ENCODE measurements at places on chromosomes 12 and 14. TPM values are rescaled to one million over a fixed set of nuclear protein-coding genes. Genes with fewer than 3 reads are reported as not detected.
A peak's percentile ranks its signal among the peaks of the same experiment; 100 is the strongest.

GRCh38 chr14:20802341-20803084 lies at the start of gene RNASE1:
RNASE1 (minus strand) TSS chr14:20802844; CDS start chr14:20802068, 776 bp downstream.
- DNase-seq, result peak; percentile 75

- DNase-seq, result no peak
These were observed 13.3 kb downstream of the C12orf75 start for GRCh38 chr12:105343836-105344235.

GRCh38 chr14:34857689-34858449 lies 17.3 kb downstream of the BAZ1A start:
- no peak for DNase-seq

DNA sequence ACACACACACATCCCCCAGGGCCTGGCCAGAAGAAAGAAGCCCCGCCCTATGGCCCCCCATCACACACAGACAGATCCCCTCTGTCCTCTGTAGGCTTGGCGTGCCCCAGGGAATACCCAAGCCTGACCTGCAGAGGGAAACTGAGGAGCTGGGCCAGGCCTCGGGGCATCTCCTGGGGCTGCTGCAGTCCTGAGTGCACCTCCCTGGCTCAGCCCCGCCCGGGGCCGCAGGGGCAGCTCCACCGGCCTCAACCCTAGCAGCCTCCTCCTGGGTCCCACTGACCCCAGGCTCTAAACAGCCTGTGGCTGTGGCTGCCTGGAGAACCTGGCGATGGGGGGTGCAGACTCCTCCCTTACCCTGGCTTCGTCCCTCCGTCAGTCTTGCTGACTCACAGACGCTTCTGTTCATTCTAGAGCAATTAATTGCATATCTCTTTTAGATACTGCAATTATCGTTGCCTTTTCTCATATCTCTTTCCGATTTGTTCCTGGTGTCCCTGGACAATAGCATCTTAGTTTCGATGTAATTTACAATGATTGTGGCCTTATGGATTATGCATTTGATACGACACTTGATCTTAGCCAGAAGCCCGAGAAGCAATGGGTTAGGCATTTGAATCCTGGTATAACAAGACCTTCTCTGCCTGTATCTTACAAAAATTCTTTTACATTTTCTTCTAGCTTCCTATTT lies 45.8 kb upstream of the EIF5 start:
- no peak for DNase-seq

DNA sequence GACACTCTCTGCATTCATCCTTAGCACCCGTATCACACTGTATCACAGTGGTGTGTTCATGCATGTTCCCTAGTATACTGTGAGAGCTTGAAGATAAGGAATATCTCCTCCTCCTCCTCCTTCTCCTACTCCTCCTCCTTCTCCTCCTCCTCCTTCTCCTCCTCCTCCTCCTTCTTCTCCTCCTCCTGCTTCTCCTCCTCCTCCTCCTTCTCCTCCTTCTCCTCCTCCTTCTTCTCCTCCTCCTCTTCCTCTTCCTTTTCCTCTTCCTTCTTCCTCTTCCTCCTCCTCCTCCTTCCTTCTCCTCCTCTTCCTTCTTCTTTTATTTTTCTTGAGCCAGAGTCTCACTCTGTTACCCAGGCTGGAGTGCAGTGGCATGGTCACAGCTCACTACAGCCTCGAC lies 27.1 kb downstream of the DAO start:
- no peak for DNase-seq

DNA sequence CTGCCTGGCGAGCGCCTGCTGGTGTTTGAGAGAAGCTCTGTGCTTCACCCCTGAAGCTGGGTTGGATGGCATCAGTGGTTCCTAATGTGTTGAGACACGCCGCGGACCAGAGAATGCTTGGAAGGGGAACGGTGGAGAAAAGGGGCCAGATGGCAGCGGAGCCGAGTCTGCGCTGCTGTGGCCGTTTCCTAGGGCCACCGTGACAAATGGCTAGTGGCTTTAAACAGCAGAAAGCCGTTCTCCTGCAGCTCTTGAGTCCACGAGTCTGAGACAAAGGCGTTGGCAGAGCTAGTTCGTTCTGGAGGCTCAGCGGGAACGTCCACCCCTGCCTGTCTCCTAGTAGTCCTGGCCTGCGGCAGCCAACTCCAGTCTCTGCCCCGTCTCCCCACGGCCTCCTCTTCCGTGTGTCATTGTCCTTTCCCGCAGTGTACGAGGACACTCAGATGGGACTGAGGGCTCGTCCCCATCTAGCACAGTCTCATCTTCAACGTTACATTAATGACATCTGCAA lies 103.6 kb downstream of the ADGRD1 start:
- DNase-seq, result no peak

GRCh38 chr12:108821407-108822397 lies 35.7 kb downstream of the SSH1 start:
- DNase-seq, result no peak

Gene TAS2R50
- total RNA-seq, result 1.2 TPM

Gene PLCZ1
- not detected for total RNA-seq

DNA sequence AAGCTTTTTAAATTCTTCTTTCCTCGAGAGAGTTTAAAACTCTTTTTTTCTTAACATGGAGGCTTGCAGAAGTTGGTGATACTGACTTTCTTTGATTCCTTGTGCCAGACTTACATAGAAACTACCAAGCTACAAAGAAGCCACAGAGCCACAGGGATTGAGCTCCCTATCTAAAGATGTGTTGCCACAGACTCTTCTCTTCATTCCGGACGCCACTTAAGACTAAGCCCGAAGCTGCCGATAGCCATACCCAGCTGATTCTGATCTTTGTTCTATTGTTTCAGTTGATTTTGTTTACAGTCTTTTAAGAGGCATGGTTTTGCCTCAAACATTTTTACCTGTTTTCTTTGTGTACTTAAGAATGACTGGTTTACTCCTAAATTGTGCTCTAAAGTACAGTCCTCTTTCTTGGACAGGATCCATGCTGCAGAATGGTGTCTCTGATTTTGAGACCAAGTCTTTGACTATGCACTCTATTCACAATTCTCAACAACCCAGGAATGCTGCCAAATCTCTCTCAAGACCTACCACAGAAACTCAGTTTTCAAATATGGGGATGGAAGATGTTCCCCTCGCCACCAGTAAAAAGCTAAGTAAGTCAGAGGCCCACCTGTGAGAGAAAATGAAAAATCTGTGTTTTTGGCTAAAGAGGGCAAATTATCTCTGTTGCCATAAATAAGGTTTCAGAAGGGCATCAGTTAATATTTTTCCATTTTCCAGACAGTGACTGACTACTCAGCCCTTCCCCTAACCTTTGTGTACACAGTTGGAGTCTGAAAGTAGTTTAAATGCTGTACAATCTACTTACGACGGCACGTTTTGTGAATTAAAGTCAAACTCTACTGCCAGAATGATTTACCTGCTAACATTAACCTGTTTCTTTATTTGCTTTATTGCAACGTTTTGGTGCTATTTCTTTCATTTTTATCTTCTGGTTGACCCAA lies 42.1 kb upstream of the KCNH3 start:
- no peak for DNase-seq

DNA sequence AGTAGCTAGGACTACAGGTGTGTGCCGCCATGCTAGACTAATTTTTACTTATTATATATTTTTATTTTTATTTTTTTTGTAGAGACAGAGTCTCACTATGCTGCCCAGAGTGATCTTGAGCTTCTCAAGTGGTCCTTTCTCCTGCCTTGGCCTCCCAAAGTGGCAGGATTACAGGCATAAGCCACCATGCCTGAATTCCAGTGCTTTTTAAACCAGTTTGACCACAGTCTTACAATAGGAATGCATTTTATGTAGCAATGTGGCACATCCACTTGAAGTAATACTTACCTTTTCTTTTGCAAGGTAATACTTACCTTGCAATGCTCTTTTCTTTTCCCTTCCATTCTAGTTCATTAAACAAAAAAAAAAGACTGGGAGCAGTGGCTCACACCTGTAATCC lies 38.0 kb upstream of the CPM start:
- DNase-seq, result no peak

Gene ZNF10
- total RNA-seq, result 3.5 TPM

GRCh38 chr14:51504669-51505068 lies 147.0 kb upstream of the FRMD6 start:
- DNase-seq, result no peak

DNA sequence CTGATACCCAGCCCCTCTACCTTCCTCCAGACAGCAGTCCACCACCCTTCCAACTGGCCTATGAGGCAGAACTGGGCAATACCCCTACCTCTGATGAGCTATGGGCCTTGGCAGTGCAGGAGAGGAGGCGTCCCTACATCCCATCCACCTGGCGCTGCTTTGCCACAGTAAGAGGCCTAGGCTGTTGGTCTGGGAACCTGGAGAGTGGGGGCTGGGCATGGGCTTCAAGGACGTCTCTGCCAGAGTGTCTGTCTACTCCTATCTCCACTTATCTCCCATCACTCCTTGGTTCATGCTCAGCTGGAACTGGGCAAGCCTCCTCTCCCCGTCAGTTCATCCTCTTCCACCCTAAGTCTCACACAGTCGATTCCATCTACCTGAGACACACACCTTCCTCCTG lies 6.5 kb downstream of the AMHR2 start:
- no peak for DNase-seq

Gene HOTAIR
- not detected for total RNA-seq

Gene ZFYVE21
- total RNA-seq, result 51.2 TPM

Gene GZMH
- total RNA-seq, result not detected

DNA sequence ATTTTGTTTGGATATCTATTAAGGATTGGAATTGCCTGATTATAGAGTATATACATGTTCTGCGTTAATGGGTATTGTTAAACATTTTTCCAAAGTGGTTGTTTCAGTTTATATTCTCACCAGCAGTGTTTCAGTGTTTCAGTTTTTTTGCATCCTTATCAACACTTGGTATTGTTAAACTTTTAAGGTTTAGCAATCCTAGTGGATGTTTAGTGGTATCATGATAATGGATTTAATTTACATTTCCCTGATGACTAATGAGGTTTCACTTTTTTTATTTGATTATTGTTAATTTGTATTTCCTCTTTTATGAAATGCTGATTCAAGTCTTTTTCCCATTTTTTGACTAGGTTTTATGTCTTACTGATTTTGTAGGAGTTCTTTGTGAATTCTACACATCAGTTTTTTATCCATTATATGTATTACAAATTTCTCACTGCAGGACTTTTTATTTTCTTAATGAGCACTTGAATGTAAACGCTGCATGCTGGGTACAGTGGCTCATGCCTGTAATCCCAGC lies 23.7 kb downstream of the YLPM1 start:
- DNase-seq, result no peak

Gene SPRYD4
- 3.9 TPM for total RNA-seq

GRCh38 chr14:90510159-90510558 lies 113.3 kb downstream of the CALM1 start:
- DNase-seq, result peak; percentile 88
